ENCODE measurements at places on chromosomes 16 and 17.

GRCh38 chr17:44763170-44763569 lies 4.4 kb downstream of the ADAM11 start:
- DNase-seq, result no peak

GRCh38 chr16:1823821-1824220 lies 2.8 kb downstream of the HAGH start:
- DNase-seq, result no peak

DNA sequence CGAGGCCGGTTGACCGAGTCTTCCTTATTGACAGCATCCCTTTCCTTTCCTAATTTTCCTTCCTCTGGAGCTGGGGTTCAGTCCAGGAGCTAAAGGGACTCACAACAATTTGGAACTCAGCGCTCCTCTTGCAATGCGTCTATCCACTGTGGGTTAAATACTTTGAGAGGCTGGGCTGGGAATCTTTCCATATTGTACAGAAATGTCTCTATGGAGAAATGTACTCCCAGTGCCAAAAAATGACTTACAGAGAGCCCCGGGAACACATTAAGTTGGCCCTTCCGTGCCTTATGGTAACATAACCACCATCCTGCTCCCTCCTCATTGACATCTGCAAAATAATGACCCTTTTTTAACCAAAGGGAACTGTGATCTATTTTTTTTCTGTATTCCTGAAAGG lies 192.8 kb downstream of the FTO start:
- DNase-seq, result no peak

DNA sequence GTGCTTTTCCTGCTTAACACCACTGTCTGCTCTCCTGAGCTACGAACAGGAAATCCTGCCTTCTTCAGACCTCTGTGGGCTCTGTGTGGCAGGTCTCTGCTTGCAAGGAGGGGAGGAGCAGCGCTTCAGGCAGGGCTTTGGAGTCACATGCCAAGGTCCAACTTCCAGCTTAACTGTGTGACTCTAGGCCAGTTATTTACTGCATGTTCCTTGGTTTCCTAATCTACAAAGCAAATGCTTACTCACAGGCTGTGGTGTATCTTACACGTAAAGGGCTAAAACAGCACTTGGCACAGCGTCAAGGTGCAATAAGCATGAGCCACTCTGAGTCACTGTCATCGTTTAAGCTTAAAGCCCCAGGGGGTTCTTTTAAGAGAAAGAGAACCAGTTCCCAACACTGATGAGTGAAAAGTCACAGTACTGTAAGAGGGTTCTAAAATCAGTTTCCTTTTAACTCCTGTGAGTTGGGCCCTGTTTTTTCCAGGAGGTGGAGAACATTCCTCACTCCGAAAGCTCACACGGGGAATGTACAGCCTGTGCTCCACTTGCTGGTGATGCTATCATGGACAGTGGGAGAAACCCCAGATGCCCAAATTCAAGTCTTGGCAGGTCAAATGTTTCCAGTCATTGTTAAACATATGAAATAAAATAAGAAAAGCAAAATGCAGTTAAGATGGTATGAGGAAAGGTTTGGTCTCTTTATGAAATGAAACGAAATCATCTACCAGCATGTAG lies 54.1 kb upstream of the BCAR1 start:
- DNase-seq, result peak; percentile 99

DNA sequence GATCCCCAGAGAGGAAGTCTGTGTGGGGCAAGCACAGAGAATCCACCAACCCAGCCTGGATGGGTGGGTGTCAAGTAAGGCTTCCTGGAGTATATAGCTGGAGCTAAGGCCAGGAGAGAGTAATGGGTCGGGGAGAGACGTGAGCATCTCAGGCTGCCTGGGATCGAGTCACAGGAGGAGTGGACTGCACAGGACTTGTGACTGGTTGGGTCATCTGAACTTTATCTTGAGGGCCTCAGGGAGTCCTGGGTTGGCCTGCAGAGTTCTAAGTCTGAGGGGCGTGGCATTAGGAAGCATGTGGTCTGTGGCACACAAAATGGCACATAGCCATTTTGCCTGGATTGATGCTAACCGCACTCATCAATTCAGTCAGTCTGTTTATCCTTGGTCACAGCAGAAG lies 1.5 kb downstream of the PLA2G15 start:
- DNase-seq, result no peak

- DNase-seq, result no peak
Measured at GRCh38 chr17:43439041-43439440, 40.2 kb downstream of the ARL4D start.

- no peak for DNase-seq
Measured at GRCh38 chr17:42639525-42640113, 19.5 kb upstream of the TUBG2 start.

DNA sequence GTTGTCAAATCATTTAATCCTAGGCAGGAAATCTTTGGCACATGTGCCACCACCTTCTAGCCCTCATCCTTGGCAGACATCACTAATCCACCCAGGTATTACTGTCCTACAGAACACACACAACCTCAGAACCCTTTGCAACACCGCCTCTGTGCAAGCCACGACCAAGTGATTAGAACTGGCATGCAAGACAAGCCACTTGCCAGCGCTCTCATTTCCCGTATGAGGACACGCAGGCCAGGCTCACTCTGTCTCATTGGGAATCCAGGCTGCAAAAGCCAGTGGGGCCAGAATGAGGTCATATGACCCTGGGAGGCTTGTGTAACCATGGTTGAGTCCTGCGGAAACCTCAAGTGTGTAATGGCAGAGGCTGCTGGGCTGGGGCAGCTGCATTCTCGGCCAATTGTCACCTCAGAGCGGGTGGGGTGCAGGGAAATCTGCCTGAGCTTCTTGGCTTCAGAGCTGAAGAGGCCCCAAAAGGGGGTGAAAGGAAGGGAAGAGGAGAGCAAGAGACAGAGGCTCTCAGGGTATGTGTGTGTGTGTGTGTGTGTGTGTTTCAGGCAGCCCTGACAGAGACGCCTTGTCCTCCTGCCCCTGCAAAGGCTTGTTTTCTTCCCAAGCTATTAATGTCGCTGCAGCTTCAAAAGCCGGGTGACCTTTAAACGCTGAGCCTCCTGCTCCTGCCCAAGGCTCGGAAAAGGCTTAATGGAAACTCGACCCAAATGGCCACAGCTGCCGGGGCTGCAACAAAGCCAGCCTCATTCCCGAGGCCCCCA lies 43.2 kb upstream of the MRPS23 start:
- DNase-seq, result no peak

DNA sequence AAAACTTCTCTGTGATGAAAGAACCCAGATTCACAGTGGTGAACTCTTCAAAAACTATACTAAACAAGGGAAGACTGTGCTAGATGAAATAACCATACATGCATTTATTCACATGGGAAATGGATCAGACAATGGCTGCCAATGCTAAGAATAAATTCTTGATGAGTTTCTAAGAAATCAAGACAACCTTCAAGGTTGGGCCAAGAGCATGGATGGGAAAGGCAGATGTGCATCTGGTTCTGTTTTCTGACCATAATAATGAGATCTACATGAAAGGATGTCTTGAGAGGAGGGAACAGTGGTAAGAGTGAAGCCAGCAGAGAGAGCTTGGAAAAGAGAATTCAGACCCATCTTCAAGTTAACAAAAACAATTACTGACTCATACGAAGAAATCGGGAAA lies 31.4 kb downstream of the ANKRD11 start:
- no peak for DNase-seq

Data from SW 1271 (cell line).